ENCODE measurements at places on chromosomes 3 and 15.

DNA sequence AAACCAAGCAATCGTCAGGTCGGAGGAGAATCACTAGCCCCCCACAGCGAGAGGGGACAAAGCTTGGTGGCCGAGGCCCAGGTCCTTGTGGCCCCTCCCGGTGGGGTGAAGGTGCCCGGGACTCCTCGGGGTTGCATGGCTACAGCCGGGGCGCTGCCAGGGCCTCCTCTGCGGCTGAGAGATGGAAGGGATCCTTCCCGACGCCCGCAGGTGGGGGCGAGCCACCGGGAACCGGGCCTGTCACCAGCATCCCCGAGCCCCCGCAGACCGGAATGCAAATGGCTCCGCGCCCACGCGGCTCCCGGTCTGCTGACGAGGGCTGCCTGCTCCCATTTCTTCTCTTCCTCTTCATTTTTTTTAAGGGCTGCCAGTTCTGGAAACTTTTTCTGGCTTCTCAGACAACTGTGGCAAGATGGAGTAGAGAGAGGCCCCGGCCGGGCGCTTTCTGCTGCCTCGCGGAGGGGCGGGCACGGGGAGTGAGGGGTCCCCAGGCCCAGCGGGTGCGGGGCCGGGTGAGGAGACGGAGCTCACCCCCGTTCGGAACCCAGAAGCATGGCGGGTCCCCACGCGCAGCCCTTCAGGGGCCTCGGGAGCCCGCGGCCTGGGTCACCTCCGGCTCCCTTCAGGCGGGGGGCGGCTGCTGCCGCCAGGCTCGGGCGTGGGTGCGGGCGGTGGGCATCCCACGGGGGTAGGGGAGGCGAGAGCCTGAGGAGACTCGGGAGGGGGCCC is 27.5 kb downstream of the MELTF start:
- no peak for DNase-seq

GRCh38 chr3:127637546-127637945 is 8.6 kb downstream of the PODXL2 start:
- DNase-seq: peak; percentile 41

DNA sequence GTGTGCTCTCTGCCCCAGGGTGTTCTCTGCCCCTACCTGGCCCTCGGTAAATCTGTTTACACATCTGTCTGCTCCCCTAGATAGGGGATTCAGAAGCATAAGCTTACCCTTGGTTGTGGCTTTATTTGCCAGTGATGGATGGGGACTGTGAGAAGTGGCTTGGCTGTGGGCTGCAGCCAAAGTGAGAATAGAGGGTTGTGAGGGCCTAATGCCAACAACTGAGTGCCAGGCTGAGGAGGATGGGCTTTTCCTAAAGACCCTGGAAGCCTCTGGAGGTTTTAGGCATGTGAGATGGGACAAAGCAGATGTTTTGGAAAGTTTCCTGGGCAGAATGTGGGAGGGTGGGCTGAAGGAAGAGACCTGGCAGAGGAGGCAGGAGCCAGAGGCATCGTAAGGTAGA is 15.4 kb upstream of the APEH start:
- DNase-seq: no peak

GRCh38 chr15:40379853-40380252 is 2.7 kb upstream of the KNSTRN start:
- DNase-seq: no peak

DNA sequence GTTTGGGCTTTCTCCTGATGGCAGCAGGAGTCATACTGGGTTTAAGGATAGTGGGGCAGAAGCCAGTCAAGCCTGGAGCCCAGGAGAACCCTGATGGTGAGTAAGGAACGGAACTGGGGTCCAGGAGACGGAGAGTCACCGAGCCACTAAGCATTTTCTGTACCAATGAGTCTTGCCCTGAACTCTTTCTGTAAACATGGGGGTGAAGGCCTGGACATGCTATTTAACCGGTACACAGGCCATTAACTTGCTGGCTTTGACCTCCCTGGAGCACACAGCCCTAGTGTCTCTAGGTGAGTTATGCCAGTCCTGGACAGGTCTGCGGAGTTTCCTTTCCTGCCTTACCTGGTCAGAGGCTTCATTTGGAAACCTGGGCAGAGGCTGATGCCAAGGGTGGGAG is 3.9 kb downstream of the SLC6A6 start:
- no peak for DNase-seq

GRCh38 chr3:19487386-19487785 is 339.1 kb downstream of the KCNH8 start:
- no peak for DNase-seq

DNA sequence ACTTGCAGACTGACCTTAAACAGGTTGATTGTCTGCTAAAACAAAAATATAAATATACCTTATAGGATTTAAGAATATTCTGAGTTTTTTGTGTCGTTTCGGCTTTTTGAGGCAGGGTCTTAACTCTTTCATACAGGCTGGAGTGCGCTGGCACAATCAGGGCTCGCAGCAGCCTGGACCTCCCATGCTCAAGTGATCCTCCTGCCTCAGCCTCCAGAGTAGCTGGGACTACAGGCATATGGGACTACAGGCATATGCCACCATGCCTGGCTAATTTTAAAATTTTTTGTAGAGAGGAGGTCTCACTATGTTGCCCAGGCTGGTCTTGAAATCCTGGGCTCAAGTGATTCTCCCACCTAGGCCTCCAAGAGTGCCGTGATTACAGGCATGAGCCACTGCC is 113.9 kb downstream of the TCF12 start:
- DNase-seq: no peak

- peak; percentile 50 for DNase-seq
These were observed 106.8 kb downstream of the FOXB1 start for GRCh38 chr15:60110909-60111308.

GRCh38 chr15:67463488-67463887 is 57.4 kb upstream of the C15orf61 start:
- DNase-seq: no peak

DNA sequence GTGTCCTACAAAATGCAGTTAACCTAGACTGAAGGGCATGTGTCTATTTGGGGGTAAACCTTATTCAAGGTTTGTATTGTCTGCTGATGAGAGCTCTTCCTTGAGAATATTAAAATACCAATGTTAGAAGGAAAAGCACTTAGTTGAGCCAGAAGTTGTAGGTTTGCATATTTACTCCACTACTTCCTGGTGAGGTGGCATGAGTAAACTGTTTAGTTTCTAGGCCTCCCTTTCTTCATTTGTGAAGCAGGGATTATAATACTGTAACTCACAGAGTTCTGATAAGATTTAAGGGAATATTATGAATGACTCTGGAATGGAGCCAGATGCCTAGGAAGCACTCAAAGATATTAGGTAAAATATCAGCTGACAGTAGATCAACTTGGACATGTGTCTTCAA is 46.7 kb downstream of the CD200R1L start:
- DNase-seq: no peak

GRCh38 chr3:22942981-22943380 is 260.1 kb upstream of the UBE2E2 start:
- no peak for DNase-seq

DNA sequence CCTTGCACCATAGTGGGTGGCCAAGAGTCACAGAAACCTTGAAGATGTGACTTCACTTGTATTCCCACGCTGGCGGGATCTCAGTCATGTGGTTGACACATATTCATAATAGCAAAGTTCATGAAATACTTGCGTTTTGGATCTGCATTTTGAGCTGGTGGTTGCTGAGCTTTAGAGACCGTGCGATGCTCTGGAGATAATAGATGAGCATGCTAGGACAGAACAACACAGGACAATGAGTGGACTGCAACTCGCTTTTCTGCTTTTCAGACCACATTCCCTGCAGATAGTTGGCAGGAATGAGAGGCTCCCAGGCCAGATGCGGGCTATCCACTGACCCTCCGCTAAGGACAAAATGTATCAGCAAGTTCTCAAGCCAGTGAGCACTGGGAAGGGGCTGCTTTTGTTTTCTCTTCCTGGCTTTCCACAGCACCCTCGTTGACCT is 13.8 kb upstream of the STARD5 start:
- DNase-seq: no peak

GRCh38 chr15:101613130-101614000 is 38.8 kb downstream of the TM2D3 start:
- DNase-seq: no peak

DNA sequence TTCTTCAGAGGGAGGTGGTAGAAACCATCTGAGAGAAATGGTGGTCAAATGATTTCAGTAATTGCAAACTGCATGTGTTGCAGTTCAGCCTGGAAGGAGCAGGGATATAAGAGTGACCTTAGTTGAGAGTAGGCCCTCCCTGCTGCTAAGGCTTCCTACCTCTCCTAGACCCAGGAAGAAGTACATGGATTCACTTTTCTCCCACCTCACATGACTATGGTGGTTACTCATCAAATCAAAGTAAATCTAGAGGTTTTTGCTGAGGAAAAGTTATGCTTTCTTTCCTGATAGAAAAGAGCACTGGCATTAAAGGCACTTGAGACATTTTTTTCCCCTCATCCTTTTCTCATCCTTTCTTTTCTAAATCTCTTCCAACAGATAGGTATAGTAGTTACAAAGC is 43.2 kb upstream of the LEKR1 start:
- DNase-seq: no peak

- peak; percentile 80 for DNase-seq
These were observed 365.5 kb downstream of the SHQ1 start for GRCh38 chr3:72482589-72483321.

GRCh38 chr15:44525018-44525417 is 11.9 kb upstream of the EIF3J start:
- DNase-seq: no peak

GRCh38 chr3:66490214-66490613 is 10.6 kb downstream of the LRIG1 start:
- DNase-seq: peak; percentile 75

GRCh38 chr3:166471074-166471767 is 634.0 kb upstream of the BCHE start:
- DNase-seq: no peak

GRCh38 chr3:8519774-8520448 is 18.3 kb downstream of the LMCD1 start:
- DNase-seq: no peak

DNA sequence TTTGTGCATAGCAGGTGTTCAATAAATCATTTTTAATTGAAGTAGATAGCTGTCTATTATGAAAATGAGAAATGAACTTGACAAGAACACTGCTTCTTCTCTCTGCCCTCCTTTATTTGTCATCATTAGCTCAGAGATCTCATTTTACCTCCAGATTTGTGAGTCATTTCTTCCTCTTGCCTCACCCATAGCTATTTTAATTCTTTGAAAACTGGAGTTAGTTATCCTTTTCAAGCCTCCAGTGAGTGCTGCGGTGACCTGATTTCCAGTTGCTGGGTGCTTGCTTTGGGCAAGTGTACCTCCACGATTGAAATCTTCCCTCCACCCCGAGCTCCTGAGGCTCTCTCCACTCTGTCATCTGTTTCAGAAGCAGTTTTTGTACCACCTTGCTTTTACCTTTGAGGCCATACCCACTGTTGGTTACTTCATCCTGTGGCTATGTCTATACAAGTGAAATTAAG is 114.6 kb downstream of the NFKBIZ start:
- DNase-seq: no peak

DNA sequence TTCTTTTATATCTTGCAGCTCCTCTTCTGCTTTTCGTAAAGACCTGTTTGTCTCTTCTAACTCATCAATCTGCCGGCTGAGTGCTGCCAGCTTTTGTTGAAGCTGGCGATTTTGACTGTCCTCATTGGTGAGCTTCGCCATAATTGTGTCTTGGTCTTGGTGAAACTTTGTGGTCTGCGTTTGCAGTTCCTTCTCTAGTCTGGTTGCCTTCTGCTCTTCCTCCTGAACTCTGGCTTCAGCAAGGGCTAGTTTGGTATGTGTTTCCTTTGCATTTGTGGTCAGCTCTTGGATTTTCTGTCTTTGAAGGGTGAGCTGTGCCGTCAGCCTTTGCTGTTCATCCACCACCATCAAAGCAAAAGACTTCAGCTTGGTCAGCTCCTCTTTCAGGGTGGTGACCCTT is 32.9 kb downstream of the CMSS1 start:
- DNase-seq: peak; percentile 7

GRCh38 chr3:147758771-147759170 is 349.6 kb downstream of the ZIC1 start:
- DNase-seq: no peak

DNA sequence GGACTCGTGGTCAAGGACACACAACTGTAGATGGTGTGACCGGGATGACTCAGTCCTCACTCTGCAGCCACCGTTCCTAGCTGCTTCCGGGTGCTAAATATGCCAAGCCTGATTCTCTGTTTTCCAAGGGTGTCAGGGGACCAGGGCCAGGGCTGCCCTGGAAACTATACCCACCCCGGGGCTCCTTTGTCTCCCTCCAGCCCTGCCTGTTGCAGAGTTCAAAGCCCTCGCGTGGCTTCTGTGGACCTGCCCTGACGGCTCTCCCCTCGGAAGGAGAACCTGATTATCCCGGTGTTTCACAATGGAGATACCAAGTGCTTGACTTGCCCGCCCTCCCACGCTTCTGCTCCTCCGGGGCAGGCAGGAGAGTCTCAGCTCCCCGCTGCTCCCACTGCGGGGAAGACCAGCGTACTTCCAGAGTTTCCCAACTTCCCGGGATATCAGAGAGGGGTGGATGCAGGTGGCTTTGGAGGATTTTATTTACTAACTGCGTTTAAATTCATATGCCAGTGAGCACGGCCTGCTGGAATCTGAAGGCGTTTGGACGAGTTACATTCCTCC is 125.0 kb downstream of the ASB7 start:
- DNase-seq: no peak

GRCh38 chr3:186986816-186987215 is 56.5 kb downstream of the ST6GAL1 start:
- DNase-seq: no peak

DNA sequence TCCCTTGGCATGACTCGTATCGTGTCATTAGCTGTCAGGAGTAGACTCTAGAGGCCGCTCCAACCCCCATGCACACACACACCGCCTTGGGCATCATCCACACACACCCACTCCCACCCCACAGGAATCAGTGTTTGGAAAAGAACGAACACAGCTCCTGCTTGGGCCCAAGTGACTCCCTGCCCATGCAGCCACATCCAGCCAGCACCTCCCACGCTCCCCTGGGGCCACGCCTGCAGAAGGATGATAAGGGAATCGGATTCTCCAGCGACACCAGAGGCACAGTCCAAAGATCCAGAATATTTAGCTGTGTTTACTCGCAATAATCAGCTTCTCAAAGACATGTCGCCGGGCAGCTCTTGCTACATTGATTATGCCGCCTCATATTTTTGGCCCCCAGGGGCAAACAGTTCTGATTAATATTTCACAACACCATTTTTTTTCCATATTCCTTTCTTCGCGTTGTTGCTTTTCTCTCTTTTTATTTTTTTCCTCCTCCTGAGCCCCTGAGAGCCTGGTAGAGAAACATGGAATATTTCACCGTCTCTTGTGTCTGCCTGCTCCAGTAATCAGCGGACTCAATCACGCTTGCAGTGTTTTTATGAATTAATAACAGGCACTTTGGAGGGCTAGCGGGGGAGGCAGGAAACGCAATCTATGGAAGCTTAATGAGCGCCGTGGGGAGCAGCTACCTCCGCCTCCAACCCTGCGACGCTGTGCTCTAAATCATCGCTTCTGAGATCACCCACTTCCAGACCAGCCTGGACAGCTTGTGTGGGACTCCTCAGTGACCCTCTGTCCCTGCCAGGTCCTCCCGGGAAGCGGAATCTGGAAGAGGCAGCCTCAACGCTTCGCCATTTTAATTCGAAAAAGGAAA is 221.4 kb downstream of the TLE3 start:
- DNase-seq: no peak

GRCh38 chr15:47548231-47548630 is 169.1 kb upstream of the SEMA6D start:
- no peak for DNase-seq

- no peak for DNase-seq
These were observed 62.2 kb downstream of the ABHD5 start for GRCh38 chr3:43752905-43753304.

- no peak for DNase-seq
These were observed 44.5 kb downstream of the SCAP start for GRCh38 chr3:47431225-47431624.

Measured in GM12865 (cell line).